ENCODE measurements at places on chromosomes 13 and 19.

GRCh38 chr13:26518451-26518959, 39.0 kb upstream of the WASF3 start:
- DNase-seq = no peak

DNA sequence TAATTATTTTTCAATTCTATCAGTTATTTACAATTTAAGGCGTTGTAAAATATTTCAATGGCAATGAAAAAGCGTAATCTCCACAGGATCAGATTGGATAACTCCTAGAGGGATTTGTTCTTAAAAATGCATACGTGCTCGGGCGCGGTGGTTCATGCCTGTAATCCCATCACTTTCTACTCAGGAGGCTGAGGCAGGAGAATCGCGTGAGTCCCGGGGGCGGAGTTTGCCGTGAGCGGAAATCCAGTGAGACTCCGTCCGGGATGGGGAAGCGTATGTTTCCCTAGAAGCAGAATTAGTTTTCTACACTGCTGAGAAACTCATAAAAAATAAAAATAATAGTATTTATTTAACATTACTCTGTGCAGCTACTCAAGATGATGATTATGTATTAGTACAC, 917.8 kb upstream of the PCDH20 start:
- DNase-seq = no peak

- DNase-seq = no peak
Measured at GRCh38 chr19:35461060-35461459, 13.0 kb downstream of the FFAR2 start.

GRCh38 chr13:84366506-84366905, 484.2 kb upstream of the SLITRK1 start:
- DNase-seq = no peak

GRCh38 chr13:48993150-48993549, 17.4 kb downstream of the FNDC3A start:
- DNase-seq = no peak

- DNase-seq = no peak
Measured at GRCh38 chr19:31402529-31403316, 53.5 kb upstream of the TSHZ3 start.

- DNase-seq = no peak
Measured at GRCh38 chr19:8064911-8065874, 12.6 kb downstream of the CCL25 start.

GRCh38 chr19:21439201-21439751, 42.3 kb downstream of the ZNF493 start:
- no peak for DNase-seq

DNA sequence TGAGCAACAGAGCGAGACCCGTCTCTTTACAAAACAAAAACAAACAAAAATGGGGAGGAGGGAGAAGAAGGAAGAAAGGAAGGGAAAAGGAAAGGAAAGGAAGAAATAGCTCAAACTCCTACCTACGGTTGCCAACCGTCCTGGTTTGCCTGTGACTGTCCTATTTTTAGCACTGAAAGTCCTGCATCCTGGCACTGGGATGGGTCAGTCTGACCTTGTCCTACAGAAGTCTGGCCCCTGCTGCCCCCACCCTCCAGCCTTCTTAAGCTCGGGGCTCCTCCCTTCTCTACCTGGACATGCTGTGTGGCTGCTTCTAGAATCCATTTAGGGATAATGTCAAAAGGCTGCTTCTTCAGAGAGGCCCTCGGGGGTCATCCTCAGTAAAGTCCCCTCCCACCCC, 1.2 kb upstream of the STXBP2 start:
- DNase-seq = no peak

GRCh38 chr19:5997371-5997770, 19.4 kb upstream of the RANBP3 start:
- no peak for DNase-seq

GRCh38 chr19:40800997-40801377, 2.0 kb downstream of the EGLN2 start:
- DNase-seq = no peak

DNA sequence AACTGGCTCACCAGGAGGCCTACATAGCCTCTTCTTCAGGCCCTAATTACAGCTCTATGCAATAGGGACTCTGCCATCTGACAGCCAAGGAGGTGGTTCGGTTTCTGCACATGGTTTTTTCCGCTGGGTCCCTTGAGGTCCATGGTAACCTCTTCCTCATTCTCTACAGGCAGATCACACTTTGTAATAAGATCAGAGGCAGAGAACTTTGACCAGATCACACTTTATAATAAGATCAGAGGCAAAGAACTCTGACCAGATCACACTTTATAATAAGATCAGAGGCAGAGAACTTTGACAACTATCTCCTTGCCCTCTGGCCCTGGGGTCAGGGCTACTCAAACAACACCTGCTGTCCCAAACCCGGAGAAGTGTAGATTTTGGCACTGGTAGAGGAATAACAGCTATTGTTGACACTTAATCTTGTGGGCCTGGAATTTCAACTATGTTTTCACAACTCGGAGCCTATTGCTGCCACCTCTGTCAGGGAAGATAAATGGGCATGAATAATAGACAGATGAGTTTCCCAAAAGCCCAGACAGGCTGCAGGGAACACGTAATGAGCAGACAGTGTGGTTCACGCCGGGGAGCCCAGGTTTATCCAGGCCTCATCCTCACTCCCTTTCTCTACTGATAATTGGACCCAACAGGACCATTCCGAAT, 246.1 kb downstream of the UQCRFS1 start:
- DNase-seq = no peak

GRCh38 chr19:19475849-19476828, 39.2 kb downstream of the TSSK6 start:
- DNase-seq = no peak

DNA sequence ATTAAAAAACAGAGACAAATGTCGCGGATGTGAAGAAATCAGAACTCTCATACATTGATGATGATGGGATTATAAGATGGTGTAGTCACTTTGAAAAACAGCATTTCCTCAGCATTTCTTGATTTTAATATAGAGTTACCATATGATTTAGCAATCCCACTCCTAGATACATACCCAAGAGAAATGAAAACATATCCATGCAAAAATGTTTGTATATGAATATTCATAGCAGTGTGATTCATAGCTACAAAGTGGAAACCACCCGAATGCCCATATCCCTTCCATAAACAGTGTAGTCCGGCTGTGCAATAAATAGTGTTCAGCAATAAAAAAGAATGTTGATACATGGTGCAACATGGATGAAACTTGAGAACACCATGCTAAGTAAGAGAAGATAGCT, 44.6 kb downstream of the DPY19L3 start:
- no peak for DNase-seq

- no peak for DNase-seq
Measured at GRCh38 chr19:11499220-11499726, 6.4 kb downstream of the ZNF653 start.

DNA sequence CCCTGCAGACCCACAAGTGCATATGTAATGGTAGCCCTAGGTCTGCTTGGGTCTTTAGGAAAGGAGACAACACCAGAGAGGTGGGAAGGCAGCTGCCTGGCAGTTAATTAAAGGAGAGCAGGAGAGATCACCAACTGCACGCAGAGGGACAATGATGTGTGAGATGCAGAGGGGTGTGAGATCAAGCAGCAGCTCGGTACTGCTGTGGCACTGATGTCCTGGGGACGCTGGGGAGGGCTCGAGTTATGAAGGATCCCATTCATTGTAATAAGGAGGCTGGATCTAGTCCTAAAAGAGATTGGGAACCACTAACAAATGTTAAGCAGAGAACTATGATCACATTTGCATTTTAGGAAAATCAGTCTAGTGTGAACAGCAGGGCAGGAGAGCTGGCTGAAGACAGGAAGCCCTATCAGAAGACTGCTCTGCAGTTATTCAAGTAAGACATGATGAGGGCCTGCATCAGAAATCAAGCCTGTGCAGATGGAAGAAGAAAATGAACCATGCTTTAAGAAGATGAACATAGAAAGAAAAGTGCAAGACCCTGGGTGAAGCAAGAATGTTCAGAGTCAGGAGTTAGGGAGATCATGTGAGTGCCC, 80.4 kb downstream of the DLEU7 start:
- DNase-seq = no peak

GRCh38 chr13:30832845-30833332, 73.2 kb upstream of the MEDAG start:
- no peak for DNase-seq

DNA sequence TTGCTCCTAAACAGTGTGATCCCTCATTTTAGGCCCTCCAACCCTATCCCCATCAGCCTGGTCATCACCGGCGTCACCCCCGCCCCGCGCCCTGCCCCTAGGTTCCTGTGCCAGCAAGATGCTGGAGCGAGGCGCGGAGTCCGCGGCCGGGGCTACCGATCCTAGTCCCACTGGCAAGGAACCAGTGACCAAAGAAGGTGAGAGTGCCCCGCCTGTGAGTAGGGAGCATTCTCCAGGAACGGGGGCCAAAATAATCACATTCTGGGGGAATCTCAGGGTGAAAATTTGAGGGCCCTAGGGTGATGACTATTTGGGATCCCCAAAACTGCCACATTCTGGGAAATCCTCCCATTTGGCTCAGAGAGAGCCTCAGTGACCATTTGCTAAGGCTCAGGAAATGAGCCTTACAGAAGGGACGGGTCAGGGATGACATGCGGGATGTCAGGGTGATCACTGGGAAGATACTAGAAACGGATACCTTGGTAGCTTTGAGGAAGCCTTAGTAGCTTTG, 1.4 kb downstream of the ZNF575 start:
- no peak for DNase-seq

DNA sequence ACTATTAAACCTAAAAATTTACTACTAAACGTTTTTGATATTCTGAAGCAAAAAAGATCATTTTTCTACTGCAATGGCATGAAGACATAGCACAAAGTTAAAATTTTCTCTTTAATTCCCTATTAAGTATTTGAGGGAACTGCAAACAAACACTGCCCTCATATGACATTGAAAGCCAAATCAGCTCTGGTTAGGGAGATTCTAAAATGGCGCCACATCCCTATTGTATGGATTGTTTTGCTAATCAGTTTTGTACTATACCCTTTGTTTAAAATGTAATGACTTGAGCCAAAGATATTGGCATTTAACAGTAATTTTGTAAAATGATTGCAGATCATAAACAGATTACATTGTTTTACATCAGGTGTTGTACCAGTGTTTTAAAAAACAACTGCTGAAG, 65.8 kb downstream of the FLT1 start:
- no peak for DNase-seq

DNA sequence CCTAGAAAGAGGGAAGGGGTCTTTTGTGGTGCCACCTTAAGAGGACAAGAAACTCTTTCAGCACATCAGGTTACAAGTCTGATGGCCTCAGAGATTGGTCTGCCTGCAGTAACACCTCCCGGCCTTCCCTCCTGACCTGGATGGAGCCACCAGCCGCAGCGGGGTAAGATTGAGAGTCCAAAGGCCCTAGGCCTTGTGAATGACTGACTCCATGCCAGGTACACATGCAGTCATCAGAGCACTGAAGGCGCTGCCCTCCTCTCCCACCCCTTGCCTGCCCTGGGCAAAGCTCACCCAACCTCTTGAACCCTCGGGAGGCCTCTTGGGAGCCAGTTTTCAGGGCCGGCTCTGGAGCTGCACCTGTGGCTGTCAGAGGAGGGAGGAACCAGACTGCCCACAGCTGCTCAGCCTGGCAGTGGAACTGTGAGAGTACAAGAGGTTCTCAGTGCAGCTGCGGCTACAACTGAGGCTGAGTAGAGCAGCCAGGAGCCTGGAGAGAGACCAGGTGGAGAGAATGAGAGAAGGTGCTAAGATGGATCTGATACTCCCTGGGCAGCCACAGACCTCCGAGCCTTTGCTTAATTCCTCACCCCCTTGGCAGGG, 23.8 kb upstream of the C13orf42 start:
- DNase-seq = no peak

- no peak for DNase-seq
Measured at GRCh38 chr13:29654843-29655547, 59.5 kb upstream of the SLC7A1 start.

- no peak for DNase-seq
Measured at GRCh38 chr13:40149611-40150274, 494.3 kb downstream of the COG6 start.

DNA sequence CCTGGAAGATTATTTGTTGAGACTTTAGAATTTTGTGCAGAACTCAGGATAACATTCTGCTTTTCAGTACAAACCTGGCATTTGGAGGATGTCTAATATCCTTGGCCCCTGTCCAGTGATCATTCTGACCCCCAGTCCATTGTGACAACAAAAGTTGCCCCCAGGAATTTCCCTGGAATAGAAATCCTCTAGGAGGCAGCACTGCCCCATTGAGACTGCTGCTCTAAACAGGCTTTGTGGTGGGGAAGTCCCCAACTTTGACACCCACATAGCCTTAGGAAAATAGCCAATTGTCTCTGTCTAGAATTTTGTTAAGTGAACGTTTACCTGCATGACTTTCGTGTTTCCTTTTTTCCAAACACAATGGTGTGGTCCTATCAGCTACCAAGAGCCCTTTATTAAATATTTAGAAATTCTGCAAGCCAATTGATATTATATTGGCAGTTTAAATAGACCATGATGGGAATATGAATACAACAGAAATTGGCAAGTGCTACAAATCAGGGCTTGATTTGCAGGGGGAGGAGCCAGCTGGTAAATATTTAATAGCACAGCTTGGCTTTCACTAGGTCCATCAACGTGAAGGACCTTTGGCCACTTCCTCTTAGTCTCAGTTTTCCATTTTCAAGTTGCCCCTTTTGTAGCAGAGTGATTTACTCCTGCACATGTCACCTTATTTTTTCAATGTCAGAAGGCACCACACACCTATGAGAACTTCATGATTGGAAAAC, 451.7 kb downstream of the EFNB2 start:
- no peak for DNase-seq

DNA sequence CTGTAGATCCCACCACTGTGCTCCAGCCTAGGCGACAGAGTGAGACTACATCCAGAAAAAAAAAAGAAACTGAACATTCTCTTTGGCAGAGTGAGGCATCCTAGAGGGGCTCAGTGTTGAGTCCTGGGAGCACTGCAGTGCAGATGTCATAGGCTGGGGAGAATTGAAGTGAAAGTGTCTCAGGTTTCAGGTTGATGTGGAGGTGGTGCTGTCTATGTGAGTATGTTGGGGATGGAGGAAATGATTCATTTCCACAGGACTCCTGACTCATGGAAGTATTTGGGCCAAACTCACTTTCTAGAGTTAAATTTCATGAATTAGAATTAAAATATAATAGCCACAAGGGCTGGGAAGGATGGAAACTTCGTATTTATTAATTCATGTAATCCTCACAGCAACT, 134.4 kb upstream of the TSC22D1 start:
- DNase-seq = no peak

DNA sequence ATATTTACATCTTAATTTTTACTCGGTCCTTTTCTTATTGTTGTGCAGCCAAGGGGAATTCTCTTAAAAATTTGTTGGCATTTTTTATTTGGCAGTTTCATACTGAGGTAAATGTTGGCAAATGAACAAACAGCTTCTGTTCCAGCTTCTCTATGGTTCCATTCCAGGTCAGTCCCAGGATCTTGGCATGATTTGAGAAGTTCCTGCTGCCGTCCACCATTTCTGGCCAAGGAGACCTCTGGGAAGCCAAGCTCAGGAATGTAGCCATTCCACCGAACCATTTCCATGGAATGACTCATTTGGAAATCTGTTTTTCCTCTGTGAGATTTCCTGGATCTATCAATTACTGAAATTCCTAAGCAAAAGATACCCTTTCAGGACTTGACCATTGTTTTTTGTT, 43.9 kb downstream of the SLC10A2 start:
- no peak for DNase-seq

- no peak for DNase-seq
Measured at GRCh38 chr19:15379999-15380647, 536 bp upstream of the AKAP8 start.
